ENCODE measurements at places on chromosomes 6 and 20.

- DNase-seq = no peak
Measured at GRCh38 chr6:109007521-109007920, 87.1 kb downstream of the SESN1 start.

- no peak for DNase-seq
Measured at GRCh38 chr20:64114356-64114971, 7.1 kb upstream of the NPBWR2 start.

DNA sequence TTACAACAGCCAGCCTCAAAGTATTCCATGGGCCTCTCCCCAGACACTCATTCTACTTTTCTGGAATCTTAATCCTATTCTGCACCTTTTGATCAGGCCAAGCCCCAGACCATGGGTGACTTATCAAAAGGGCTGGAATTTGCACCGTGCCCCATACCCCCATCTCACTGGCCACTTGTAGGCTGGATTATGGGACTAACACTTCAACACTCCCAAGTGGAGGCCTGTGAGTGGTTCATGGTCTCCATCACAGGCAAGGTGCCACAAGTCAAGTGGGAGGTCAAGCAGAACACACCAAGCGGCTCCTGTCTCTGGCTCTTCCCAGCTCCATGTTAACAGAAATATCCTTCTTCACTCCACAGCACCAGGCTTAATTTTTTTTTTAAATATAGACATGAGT, 212.3 kb upstream of the HEY2 start:
- DNase-seq = no peak

DNA sequence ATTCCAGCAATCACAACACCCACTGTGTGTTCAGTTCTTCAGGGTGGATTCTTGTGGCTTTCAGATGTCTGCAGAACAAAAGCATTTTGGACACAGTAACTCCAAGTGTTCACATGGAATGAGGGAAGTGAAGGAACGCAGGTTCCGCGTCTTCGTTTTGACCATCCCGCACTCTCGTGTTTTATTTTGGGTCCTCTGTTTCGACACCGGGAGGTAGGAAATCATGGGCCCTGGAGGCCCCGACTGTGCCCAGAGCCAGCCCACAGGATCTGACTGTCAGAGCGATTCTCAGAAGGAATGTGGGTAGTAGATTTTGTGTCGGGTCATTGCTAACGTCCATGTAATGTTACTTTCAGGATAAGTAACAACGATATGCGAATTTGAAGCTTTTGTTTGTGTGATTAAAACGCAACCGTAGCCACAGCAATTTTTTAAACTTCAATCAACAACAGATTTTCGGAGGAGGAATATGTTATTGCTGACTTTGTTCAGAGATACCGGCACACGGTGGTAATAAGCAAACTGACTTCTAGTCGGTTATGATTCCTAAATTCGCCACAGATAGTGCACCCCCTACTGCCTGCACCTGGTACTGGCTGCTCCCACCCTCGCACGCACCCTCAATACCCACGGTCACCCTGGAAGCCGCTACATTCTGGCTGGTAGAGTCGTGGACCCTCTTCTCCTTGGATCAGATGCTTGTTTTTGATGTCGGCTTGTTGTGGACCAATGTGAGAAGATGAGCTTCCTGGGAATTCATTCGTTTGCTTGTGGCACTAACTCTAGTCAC, 10.5 kb downstream of the NPEPL1 start:
- no peak for DNase-seq

GRCh38 chr6:142800240-142800639, 144.7 kb downstream of the HIVEP2 start:
- no peak for DNase-seq

GRCh38 chr20:46307999-46308257, 370 bp downstream of the CDH22 start:
- DNase-seq = no peak

GRCh38 chr6:17865243-17865642, 122.2 kb downstream of the KIF13A start:
- no peak for DNase-seq

GRCh38 chr6:36769183-36769675, 70.0 kb downstream of the CPNE5 start:
- DNase-seq = no peak

DNA sequence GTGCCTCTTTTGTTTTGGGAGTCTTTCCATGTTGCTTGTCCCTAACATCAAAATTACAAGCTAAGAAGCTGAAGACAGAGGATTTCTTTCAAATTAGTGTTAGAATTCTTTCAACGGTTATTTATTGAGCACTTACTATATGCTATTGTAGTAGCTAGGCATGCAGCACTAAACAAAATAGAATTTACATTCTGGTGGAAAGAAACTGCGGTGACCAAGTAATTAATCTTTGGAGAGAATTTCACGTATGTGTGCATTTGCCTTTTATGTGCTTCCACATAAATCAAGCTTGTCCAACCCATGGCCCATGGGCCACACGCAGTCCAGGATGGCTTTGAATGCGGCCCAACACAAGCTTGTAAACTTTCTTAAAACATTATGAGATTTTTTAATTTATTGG, 33.0 kb upstream of the DUSP22 start:
- DNase-seq = no peak

DNA sequence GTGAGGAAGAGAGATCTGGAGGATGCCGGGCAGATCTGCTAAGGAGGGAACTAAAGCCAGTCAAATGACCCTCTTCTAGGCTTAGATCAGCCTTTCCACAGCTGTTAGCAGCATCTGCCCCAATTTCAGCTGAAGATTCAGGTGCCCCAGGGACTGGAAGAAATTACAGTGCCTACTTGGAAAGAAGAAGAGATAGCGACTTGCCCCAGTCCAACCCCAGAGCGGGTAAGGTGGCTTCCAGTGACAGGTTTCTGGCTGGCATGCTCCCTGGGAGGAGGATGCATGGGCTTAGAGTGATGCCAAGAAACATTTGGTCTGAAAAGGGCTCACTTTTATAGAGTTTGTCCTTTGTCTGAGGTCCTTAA, 620 bp downstream of the TJAP1 start:
- no peak for DNase-seq

GRCh38 chr20:20690676-20691476, 21.6 kb downstream of the RALGAPA2 start:
- no peak for DNase-seq

GRCh38 chr20:17925141-17925939, 43.3 kb downstream of the SNX5 start:
- no peak for DNase-seq

DNA sequence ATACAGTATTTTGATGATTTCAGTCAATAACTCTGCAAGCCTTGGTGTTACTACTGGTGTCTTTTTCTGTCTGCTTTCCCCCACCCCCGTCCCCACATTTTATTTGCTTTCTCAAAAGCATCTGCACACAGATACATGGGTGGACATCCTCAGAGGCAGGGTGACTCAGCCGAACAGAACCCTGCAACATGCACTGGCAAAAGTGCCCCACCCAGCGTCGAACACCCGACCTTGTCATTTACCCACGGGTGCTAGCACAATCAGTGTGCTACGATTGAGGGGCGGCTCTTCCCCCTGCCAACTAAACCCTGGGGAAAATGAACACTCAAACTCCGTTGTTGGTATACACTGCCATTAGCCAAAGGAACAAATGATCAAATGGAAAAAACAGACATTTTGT, 115.9 kb upstream of the NAA20 start:
- no peak for DNase-seq

DNA sequence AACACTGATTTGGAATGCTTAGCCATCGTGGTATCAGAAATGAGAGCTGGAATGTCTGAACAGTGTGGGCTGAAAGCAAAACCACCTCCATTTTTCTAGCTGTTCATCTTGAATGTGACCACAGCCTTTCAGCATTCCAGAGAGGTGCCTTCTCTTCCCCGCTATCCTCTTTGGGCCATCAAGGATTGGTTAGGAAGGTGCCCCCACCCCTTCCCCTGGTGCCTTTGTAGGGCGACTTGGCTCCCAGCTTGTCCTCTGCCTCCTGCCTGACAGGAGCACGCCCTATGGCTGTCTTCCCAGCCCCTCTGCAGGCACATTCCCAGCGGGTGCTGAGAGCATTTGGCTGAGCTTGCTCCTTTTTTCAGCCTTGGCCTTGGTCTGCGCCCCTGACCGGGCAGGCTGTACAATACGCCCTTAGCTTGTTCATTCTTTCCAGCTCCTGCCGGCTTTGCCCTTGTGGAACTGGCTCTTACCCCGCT, 97.5 kb downstream of the ARMC2 start:
- peak; percentile 35 for DNase-seq

DNA sequence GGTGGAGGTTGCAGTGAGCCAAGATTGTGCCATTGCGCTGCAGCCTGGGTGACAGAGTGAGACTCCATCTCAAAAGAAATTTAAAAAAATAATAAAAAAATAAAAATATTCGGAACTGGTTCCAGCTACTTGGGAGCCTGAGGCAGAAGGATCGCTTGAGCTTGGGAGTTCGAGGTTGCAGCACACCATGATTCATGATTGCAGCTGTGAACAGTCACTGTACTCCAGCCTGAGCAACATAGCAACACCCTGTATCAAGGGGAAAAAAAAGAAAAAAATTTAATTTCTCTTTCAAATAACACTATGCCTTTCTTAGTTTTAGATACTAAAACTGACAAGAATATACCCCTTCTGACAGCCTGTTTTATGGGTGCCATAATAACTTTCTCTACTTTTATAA, 10.5 kb downstream of the KDM1B start:
- DNase-seq = no peak

DNA sequence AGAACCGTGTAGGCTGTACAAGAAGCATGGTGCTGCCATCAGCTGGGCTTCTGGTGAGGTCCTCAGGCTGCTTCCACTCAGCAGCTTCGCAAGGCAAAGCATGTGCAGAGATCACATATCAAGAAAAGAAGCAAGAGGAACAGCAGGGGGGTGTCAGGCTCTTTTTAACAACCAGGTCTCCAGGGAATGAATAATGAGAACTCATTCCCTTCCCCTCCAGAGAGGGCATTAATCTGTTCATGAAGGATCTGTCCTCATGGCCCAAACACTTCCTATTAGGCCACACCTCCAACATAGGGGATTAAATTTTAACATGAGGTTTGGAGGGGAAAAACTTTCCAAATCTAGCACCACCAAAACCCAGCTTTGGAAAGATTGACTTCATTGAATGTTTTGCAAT, 20.0 kb downstream of the GINM1 start:
- no peak for DNase-seq

DNA sequence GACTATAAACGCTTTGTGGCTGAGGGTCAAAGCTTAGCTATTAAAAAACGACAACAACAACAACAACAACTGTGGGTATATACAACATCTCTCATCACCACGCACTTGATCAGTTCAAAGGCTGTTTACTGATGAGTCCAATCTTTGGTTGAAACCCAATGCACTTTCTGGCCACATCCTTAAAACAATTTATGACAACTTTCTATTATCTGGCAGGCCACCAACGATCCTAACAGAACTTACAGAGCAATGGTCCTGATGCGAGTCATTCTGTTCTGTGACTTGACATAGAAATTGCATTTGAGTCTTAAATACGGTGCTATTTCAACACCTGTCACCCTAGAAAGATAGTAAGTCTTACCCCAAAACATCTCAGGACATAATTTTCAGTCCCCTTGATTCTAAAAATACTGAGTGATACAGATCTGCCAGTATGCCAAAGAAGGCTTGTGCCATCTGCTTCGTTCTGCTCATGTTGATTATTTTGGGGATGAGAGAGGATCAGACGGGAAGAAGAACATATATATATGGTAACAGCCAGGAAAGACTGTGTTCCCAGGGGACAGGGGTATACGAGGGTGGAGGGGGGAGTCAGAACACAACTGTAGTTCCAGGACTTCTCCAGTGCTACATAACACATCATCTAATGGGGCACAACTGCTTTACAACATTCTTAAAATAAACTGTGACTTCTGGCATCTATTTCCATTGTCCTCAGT, 55.8 kb downstream of the PLAGL1 start:
- DNase-seq = no peak

GRCh38 chr6:160507420-160507819, 156.7 kb downstream of the LPA start:
- peak; percentile 9 for DNase-seq

DNA sequence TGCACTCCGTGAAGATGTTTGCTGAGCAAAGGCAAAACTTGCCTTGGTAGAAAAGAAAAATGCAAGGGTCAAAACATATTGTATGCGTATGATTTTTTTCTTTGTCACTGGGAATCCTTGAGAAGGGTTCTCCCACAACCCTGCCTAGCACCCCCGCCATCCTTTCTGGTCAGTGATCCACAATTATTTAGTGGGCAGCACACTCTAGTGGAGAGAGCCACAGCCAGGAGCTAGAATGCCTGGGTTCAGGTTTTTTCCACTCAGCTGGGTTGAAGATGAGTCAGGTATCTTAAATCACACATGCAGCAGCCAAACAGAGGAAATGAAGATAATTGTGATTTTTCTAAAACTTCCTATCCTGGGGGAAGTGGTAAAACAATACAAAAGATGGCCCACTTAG, 243.1 kb downstream of the PKHD1 start:
- no peak for DNase-seq

- no peak for DNase-seq
Measured at GRCh38 chr6:20202699-20203302, 9.5 kb downstream of the MBOAT1 start.

- no peak for DNase-seq
Measured at GRCh38 chr6:166228839-166229528, 61.3 kb upstream of the TBXT start.

- peak; percentile 22 for DNase-seq
Measured at GRCh38 chr20:35145141-35145564, 2.0 kb downstream of the EDEM2 start.

DNA sequence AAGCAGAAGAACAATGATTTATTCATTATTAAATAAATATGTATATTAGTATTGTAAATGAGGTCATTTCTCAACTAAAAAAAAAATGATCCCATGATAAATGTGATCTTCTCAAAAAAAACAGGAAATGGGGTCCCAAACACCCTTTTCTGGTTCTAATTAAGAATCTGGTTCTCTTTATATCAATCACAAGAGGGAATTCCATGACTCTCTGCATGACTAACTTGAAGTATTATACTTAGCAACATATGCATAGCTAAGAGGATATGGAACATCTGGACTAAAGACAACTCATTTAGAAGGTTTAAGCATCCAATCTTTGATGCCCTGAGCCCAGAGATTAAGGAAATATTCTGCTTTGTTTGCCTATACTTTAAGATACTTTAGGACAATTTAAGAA, 89.7 kb upstream of the EMILIN3 start:
- DNase-seq = no peak

DNA sequence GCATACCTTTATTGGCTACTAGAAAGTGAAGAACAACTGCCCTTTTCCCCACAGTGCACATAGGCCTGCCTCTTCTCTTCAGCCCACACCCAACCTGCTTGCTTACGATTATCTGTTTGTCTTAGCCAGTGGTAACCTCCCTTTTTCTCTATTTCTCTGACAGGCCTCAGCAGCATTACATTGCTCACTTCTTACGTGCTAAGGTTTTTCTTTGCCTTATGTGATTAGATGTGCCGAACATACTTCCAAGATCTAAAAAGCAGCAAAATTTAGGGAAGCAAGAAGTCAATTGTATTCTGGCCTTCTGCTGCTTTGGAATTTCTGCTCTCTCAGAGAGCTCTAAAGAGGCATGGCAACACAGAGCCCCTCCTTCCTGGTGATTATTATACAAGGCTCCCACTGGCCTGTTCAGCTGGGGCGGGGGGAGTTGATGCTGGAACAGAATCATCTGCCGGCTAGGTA, 7.0 kb downstream of the B4GALT5 start:
- DNase-seq = no peak

Measured in brain microvascular endothelial cell (primary cell).